Activated CD8-positive, alpha-beta T cell treated with anti-CD3 and anti-CD28 coated beads, Interleukin-2, amount 10 ng/mL, durations not matched to agents 7 days and 5 days (primary cell): ENCODE measurements at places on chromosomes 1 and 21.

DNA sequence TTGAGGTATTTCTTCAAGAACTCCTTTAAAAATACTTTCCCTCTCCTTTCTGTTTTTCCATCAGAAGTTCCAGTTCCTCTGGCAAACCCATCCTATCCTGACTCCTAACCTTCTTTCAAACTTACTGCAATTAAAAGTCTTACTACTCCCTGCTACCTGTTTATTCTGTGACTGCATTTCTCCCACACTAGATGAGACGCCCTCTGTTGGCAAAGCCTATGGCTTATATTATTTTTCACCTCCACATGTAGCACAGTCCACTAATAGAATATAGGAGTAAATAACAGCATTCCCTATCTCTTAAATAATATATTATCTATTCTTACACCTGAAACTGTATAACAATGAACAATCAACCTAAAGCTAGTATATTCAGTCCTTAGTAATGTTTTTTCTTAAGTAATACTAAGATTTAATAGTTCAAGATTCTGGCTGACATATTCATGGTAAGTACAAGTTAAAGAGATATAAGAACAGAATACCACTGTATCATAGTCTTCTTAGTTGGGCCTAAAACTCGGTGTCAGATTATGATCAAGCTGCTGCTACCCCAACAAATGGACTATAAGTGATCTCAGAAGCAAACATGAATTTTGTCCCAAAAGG lies 54.8 kb downstream of the RAB3GAP2 start:
- peaks cover 11% of the 10 kb centered on the region for H3K36me3 ChIP-seq
- H3K27me3 ChIP-seq: no peaks in the 10 kb centered on the region
- H3K4me3 ChIP-seq: no peak overlapping the region
- H3K27ac ChIP-seq: no peak overlapping the region
- DNase-seq: no peak
- H3K4me1 ChIP-seq: no peaks in the 10 kb centered on the region

GRCh38 chr1:101166583-101167120 lies 70.2 kb upstream of the S1PR1 start:
- peaks cover 14% of the 10 kb centered on the region for H3K4me1 ChIP-seq
- H3K36me3 ChIP-seq: peaks cover 2% of the 10 kb centered on the region
- H3K27ac ChIP-seq: no peak overlapping the region
- H3K27me3 ChIP-seq: no peaks in the 10 kb centered on the region
- no peak for DNase-seq

DNA sequence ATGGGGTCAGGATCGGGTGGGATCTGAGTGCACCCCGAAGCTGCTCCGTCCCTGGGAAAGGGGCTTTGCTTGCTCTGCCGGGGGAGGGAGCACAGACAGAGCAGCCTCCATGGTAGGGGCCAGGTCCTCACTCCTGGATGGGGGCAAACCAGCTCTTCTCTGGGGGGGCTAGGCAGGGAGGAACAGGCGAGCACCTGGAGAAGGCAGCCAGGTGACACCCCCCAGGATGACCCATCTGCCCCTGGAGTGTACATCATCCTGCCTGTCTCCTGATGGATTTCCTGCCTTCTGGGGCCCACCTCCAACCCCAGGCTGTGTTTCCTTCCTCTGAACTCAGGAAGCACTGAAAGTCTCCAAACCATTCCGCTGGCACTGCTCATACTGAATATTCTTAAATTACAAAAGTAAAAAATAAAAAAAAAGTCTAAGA lies 248.0 kb downstream of the RHOU start:
- H3K4me3 ChIP-seq: no peak overlapping the region
- no peak overlapping the region for H3K27ac ChIP-seq
- no peaks in the 10 kb centered on the region for H3K4me1 ChIP-seq
- DNase-seq: no peak

DNA sequence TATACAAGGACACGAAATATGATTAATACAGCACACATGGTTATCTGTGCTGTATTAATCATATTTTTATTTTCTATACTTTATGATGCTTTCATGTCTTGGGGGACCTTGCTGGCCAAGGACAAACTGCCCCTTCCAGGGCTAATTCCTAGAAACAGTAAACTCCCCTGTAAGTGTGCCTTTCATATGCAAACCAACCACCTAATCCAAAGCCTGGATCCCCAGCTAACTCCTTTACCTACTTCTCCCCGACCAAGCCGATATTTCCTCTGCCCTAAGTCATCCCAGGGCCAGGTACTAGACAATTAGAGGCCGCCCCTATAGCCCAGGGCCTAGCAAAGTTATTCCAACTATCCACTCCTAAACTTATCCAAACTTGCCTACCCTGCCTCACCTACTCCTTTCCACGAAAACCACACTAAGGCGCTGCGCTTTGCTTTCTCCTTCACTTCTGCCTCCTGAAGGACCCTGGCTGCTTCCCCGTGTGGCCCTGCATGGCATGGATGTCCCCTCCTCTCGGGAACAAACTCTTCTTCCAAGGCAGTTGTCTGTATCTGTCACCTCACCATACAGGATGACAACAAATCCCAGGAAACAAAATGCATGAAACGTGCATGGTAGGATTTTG lies 10.2 kb downstream of the SH3BP5L start:
- peaks cover 37% of the 10 kb centered on the region for H3K4me1 ChIP-seq
- H3K36me3 ChIP-seq: peaks cover 58% of the 10 kb centered on the region
- no peak overlapping the region for H3K4me3 ChIP-seq
- no peaks in the 10 kb centered on the region for H3K27me3 ChIP-seq

DNA sequence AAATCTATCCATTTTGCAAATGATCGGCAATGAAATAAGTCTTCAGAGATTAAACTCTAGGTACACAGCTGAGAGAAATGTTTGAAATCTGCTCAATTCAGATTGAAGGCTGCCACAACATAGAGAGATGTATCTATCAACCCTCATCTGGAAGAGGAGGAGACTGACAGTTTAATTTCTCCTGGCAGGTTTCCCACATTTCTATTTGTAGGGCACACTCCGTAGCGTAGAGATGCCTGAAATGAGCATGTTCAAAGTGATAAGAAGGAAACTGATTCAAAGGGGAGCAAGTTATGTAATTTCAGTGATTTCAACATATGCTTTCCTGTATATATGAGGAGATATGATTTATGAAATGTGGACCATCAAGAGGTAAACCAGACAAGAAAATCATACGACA lies 44.1 kb downstream of the NIBAN1 start:
- H3K36me3 ChIP-seq: peaks cover 8% of the 10 kb centered on the region
- H3K4me3 ChIP-seq: no peak overlapping the region
- peaks cover 4% of the 10 kb centered on the region for H3K4me1 ChIP-seq
- DNase-seq: no peak

- H3K36me3 ChIP-seq: peaks cover 77% of the 10 kb centered on the region
- no peak for DNase-seq
- no peak overlapping the region for H3K4me3 ChIP-seq
- peak overlapping the region; percentile 69 for H3K27ac ChIP-seq
- no peaks in the 10 kb centered on the region for H3K27me3 ChIP-seq
These were observed 81.7 kb downstream of the PIK3CD start for GRCh38 chr1:9733160-9733789.

- H3K4me3 ChIP-seq: no peak overlapping the region
- H3K27ac ChIP-seq: no peak overlapping the region
- no peaks in the 10 kb centered on the region for H3K36me3 ChIP-seq
- DNase-seq: no peak
- no peaks in the 10 kb centered on the region for H3K4me1 ChIP-seq
These were observed 536.6 kb downstream of the RWDD3 start for GRCh38 chr1:95770581-95770980.

DNA sequence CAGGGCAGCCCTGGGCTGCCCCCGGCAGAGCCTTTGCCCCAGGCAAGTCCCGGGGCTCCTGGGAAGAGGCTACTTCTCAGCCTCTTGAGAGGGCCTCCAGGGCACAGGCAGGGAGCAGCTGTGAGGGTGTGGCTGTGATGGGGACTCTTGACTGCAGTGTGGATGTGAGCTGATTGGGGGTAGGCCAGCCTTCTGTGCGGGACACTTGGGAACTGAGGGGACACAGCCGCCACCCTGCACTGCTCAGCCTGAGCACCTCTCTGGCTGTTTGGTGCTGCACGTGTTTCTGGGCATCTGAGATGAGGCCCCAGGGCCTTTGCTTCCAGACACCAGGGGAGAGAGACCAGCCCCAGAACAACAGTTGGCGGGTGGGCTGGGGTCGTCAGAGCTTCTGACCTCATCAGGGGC lies 62.1 kb downstream of the SKI start:
- H3K27ac ChIP-seq: peak overlapping the region; percentile 98
- peaks cover 71% of the 10 kb centered on the region for H3K4me1 ChIP-seq
- H3K4me3 ChIP-seq: peak overlapping the region; percentile 78
- H3K27me3 ChIP-seq: no peaks in the 10 kb centered on the region

GRCh38 chr1:246215510-246215903 lies 291.6 kb downstream of the SMYD3 start:
- no peak overlapping the region for H3K4me3 ChIP-seq
- DNase-seq: no peak
- H3K27me3 ChIP-seq: no peaks in the 10 kb centered on the region
- no peaks in the 10 kb centered on the region for H3K36me3 ChIP-seq
- peaks cover 2% of the 10 kb centered on the region for H3K4me1 ChIP-seq

DNA sequence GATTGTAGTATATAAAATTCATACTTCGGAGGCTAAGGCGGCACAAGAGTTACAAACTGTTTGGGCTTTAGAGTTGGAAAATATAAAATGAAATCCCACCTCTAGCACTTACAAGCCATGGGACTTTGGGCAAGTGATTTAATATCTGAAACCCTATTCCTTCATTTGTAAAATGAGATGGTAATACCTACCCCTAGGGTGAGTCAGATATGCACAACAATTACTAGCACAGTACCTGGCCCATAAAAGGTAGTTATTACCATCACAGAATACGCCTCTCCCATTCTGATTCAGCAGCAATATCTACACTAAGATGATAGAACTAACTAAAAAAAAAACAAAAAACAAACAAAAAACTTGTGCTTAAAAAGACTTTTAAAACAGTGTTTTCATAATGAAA lies 3.5 kb downstream of the KLHL12 start:
- peaks cover 29% of the 10 kb centered on the region for H3K4me1 ChIP-seq
- peaks cover 16% of the 10 kb centered on the region for H3K36me3 ChIP-seq
- H3K27ac ChIP-seq: no peak overlapping the region
- H3K4me3 ChIP-seq: no peak overlapping the region
- DNase-seq: no peak
- H3K27me3 ChIP-seq: no peaks in the 10 kb centered on the region

GRCh38 chr1:3799976-3800685 lies 3.8 kb upstream of the LRRC47 start:
- no peak for DNase-seq
- peaks cover 12% of the 10 kb centered on the region for H3K27me3 ChIP-seq
- H3K36me3 ChIP-seq: peaks cover 3% of the 10 kb centered on the region
- H3K27ac ChIP-seq: no peak overlapping the region
- peaks cover 17% of the 10 kb centered on the region for H3K4me1 ChIP-seq
- H3K4me3 ChIP-seq: no peak overlapping the region

GRCh38 chr1:187018291-187018690 lies 189.5 kb downstream of the PLA2G4A start:
- no peaks in the 10 kb centered on the region for H3K27me3 ChIP-seq
- no peak overlapping the region for H3K4me3 ChIP-seq
- no peak overlapping the region for H3K27ac ChIP-seq
- H3K4me1 ChIP-seq: no peaks in the 10 kb centered on the region
- no peak for DNase-seq
- H3K36me3 ChIP-seq: no peaks in the 10 kb centered on the region

DNA sequence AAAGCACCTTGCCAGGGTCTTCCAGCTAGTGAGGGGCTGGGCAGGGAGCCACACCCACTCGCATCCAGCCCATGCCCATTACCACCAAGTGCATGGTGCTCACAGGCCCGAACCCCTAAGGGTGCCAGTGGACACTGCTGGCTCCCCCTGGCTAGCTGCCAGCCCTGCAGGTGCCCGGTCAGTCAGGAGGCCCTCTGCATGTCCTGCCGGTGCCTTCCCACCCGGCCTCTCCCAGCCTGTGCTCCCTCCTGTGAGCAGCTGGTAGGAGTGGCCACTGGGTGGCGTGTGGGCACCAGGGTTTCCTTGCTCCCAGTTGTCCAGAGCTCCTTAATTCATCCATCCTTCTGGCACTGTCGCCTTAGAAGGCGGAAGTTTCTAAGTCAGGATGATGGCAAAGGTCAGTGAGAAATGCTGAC lies 33.4 kb downstream of the QSOX1 start:
- H3K4me1 ChIP-seq: peaks cover 20% of the 10 kb centered on the region
- H3K4me3 ChIP-seq: no peak overlapping the region
- no peaks in the 10 kb centered on the region for H3K27me3 ChIP-seq
- no peaks in the 10 kb centered on the region for H3K36me3 ChIP-seq

DNA sequence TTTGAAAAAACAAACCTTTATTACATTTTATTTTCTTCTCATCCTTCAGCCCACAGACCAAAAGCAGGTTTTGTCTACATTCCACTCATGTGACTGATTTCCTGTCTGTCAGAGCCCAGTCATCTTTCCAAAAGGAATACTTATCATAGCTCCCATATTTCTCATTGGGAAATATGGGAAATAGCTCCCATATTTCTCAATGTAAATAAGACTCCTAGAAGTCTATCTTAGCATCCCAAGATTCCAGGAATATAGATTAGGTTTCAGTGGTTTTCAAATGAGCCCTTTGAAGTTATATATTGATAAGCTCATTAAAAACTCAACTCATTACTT lies 19.1 kb upstream of the NRDC start:
- DNase-seq: no peak
- no peaks in the 10 kb centered on the region for H3K36me3 ChIP-seq
- H3K27ac ChIP-seq: no peak overlapping the region
- no peak overlapping the region for H3K4me3 ChIP-seq
- peaks cover 34% of the 10 kb centered on the region for H3K27me3 ChIP-seq

GRCh38 chr1:43858324-43858723 lies 75.3 kb upstream of the ARTN start:
- peaks cover 12% of the 10 kb centered on the region for H3K4me1 ChIP-seq
- peaks cover 4% of the 10 kb centered on the region for H3K36me3 ChIP-seq

GRCh38 chr21:15183813-15184257 lies 119.0 kb upstream of the NRIP1 start:
- no peak overlapping the region for H3K4me3 ChIP-seq
- no peaks in the 10 kb centered on the region for H3K36me3 ChIP-seq
- no peak for DNase-seq
- no peak overlapping the region for H3K27ac ChIP-seq

GRCh38 chr1:89198491-89199072 lies at the start of gene GBP4:
Gene GBP4 (minus strand): TSS chr1:89198942. CDS start chr1:89198834, 108 bp downstream.
- DNase-seq: peak; percentile 66
- peaks cover 62% of the 10 kb centered on the region for H3K4me1 ChIP-seq
- peaks cover 57% of the 10 kb centered on the region for H3K36me3 ChIP-seq
- peak within 1 kb of the TSS; percentile 91 for H3K27ac ChIP-seq
- peak within 1 kb of the TSS; percentile 86 for H3K4me3 ChIP-seq

DNA sequence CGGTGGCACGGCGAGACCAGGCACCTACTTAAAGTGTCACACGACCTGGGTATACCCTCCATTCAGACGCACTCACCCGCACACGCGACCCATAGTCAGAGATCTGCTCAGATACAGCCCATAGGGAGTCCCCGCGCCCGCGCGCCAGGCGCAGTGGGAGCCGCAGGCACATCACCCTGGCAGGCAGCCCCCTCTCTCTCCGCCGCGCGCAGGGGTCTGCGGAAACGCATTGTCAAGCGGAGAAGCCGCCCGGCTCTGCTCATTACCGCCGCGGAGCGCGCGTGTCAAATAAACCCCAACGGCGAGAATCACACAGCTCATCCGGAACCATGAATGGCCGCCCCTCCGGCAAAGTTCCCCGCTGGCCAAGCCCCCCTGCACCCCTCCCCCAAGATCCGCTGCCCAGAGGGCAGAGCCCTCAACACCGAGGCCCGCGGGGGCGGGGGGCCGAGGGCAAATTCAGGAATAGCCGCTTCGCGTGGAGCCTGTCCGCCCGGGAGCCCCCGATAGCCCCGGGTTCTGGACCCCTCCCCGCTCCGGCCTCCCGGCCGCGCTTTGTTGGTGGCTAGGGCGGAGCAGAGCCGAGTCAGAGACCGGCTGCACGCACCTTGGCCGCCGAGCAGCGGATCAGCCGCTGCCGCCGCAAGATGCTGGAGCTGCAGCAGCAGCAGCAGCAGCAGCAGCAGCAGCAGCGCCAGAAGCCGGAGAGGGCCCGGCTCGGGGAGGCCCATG lies 522 bp downstream of the LRP8 start:
- DNase-seq: peak; percentile 73
- peak overlapping the region; percentile 98 for H3K27ac ChIP-seq
- H3K36me3 ChIP-seq: peaks cover 41% of the 10 kb centered on the region
- H3K27me3 ChIP-seq: no peaks in the 10 kb centered on the region
